ENCODE measurements at places on chromosomes 5 and 9.

DNA sequence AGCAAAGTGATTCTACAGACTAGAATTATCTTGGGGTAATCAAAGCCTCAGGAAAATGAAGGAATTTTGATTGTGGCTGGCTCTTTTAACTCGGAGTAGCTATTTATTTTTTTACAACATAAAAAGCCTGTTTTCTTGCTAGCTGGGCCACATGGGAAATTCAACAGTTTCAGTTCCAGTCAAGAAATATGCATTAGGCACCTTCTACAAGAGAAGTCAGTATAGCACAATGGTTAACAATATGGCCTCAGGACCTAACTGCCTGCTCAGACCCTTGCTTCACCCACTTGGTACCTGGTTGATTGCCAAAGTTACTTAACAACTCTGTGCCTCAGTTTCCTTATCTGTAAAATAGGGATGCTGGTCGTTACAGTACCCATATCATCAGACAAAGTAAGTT, 586.2 kb downstream of the ZNF608 start:
- no peak for DNase-seq

DNA sequence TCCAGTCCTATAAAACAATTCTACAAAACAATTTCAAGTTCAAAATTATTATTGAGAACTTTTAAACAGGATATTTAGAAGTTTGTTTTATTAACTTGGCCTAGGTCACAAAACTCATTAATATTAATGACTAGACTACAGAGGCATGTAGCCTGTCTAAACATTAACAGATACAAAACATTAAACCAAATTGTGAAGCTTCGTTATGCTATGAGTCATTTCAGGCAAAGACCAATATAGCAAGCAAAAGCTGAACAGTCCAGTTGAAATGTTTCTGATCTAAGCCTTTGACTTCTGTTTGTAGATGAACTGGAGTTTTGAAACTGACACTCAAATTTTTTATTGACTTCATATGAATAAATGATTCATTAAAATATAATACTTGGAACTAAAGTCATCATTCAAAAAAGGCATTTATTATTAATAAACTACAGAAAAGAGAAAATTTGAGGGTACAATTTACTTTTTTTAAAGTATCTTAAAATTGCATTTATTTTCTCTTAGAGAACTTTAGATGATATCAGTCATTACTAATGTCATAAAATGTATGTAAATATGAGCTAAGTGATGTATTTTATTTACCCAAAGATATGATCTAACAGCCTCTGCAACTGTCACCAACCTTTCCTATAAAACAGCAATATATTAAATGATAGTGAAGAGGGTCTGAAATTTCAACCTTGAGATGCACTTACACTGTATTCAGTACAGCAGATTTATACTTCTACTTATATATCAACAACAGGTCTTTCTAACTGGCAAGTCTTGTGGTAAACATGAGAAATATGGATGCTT, 188.8 kb downstream of the COMMD10 start:
- no peak for DNase-seq

DNA sequence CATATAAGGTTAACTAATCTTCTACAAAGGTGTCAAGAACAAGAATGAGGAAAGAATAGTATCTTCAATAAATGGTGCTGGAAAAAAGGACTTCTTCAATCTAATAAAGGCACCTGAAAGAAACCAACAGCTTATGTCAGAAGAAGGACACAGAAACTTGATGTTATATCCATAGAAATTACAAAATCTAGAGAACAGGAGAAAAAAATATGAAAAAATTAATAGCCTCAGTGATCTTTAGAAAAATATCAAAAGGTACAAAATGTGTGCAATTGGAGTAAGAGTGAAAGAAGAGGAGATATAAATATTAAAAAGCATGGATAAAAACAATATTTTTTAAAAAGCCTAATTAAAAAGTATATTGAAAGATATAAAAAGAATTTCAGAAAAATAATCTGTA, 18.8 kb upstream of the PRSS3 start:
- DNase-seq: no peak

DNA sequence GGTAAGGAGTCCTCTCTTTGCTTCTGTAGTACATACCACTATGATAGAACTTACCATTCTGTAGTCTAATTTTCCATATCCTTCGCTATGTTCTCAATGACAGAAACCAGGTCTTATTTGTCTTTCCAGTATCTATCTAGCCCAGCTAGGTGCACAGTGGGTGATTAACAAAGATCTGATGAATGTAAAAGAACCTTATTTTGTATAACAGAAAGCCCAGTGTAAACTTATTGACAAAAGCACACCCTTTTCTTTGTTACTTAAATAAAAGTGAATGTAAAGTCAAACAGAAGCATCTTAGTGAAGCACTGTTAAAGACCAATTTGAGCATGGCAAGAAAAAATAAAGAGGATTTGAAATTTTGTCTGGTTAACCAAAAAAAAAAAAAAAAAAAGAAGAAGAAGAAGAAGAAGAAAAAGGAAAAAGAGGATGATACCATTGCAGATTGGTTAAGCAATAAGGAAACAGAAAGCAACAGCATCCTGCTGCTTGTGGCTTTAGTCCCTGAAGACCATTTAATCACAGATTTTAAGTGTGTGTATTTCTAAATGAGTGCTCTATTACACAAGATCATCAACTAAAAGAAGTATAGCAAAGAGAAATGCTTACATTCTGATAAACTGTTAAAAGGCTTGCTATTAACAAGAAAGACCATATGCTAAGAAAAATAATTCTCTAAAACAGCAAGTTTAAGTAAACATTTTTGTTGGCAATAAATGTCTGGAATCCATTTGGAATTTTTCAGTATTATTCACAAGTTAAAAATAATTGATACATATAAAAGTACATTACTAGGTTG, 21.2 kb downstream of the MEGF9 start:
- no peak for DNase-seq

DNA sequence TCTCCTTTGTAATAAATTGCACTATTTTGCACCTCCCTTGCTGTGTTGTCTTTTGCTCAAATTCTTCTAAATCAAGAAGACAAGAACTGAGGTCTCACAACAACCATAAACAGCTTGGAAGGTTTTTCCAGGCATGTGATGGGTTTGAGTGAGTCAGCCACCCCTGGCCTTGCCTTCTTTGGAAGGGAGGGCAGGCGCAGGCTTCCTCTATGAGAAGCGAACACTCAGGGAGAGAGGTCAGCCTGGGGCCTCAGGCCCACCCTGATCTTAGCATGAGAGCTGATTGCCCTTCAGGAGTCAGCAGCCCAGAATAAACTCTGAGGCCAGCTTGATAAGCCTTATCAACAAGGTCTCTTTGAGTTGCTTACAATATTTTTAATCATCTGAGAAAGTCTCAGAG, 31.6 kb downstream of the S1PR3 start:
- DNase-seq: peak; percentile 63

- DNase-seq: no peak
Measured at GRCh38 chr9:121711281-121711680, 59.8 kb downstream of the DAB2IP start.

DNA sequence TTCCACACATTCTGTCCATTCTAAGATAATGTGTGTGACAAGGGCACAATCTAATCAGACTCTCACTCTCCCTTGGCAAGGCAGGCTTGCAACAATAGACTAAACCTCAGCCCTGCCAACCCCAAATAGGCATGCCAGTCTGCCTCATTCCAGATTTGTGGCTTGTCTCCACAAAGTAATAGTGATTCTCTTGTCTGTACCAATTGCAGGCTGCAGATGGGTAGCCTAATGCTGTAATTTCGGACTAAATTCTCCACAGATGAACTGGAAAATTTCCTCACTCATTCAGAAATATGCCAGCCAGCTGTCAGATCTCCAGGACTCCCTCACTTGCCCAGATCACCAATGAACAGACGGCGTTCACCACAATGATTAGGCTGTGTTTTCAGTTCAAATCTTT, 413.6 kb downstream of the ELAVL2 start:
- DNase-seq: no peak

- DNase-seq: peak; percentile 15
Measured at GRCh38 chr9:801399-802071, 40.0 kb upstream of the DMRT1 start.

GRCh38 chr5:64773533-64773932, 4.8 kb downstream of the CWC27 start:
- no peak for DNase-seq

- no peak for DNase-seq
Measured at GRCh38 chr9:120726484-120726883, 12.2 kb upstream of the MEGF9 start.

GRCh38 chr5:88883836-88884607, 1.0 kb upstream of the MEF2C start:
- DNase-seq: peak; percentile 87

DNA sequence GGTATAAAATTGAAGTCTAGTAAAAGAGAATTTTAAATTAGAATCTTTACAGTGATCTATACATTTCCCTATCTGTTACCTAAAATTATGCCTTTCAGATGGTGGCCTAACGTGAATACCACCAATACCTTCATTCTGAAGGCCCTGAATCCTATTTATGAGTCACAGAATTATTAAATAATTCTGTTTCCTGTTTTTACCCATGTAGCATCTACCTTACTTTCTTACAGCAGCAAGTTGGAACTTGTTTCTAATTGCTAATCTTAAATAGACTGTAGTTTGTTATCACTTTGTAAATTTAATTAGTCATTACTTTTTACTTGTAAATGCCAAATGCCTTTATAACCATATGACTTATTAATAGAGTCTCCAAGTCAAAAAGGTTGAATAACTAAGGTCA, 135.0 kb downstream of the PDE4D start:
- DNase-seq: no peak

- no peak for DNase-seq
Measured at GRCh38 chr5:33507426-33507825, 66.7 kb downstream of the TARS1 start.

GRCh38 chr5:168874713-168875380, 295.7 kb upstream of the PANK3 start:
- no peak for DNase-seq

DNA sequence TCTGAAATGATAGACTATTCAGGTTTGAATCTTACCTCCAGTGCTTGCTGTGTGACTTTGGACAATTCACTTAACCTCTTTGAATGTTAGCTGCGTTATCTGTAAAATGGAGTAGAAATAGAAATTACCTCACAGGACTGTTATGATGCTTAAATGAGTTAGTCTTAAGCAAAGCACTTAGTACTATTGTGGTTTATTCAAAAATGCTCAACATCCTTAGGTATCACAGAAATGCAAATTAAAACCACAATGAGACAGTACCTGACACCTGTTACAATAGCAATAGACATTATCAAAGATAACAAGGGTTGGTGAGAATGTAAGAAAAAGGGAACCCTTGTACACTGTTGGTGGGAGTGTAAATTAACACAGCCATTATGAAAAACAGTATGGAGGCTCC, 77.6 kb upstream of the FREM1 start:
- DNase-seq: no peak

GRCh38 chr5:73431204-73431851, 17.2 kb downstream of the FOXD1 start:
- DNase-seq: no peak

Data from right cardiac atrium (tissue), 5 donors.